Activated naive CD8-positive, alpha-beta T cell treated with anti-CD3 and anti-CD28 coated beads for 36 hours (primary cell): ENCODE measurements at places on chromosomes 7 and 10. TPM values are rescaled to one million over a fixed set of nuclear protein-coding genes. Genes with fewer than 3 reads are reported as not detected.
A peak's percentile ranks its signal among the peaks of the same experiment; 100 is the strongest.

DNA sequence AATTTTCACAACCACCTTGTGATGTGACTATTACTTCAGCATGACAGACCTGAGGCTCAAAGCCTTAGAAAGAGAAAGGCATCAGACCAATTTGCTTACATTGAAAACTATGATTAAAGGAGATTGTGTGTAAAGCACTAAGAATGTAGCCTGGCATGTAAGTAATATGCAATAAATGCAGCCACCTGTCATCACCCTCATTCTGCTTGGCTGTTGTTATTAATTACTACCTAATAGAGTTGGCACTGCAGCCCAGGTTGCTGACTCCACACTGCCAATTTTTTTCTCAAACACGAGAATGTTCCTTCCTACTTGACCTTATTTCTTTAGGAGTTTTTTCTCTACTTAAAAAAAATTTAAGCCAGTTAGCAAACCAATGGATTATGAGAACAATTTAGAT lies 61.2 kb upstream of the NPVF start:
- no peaks in the 10 kb centered on the region for H3K27me3 ChIP-seq
- no peaks in the 10 kb centered on the region for H3K36me3 ChIP-seq
- H3K4me3 ChIP-seq = no peak overlapping the region
- no peak overlapping the region for H3K27ac ChIP-seq

GRCh38 chr7:19242246-19242645 lies 97.0 kb upstream of the FERD3L start:
- no peak overlapping the region for H3K4me3 ChIP-seq
- no peaks in the 10 kb centered on the region for H3K4me1 ChIP-seq
- no peak overlapping the region for H3K27ac ChIP-seq
- no peak for DNase-seq
- H3K36me3 ChIP-seq = no peaks in the 10 kb centered on the region

GRCh38 chr10:35355971-35356724 lies 19.8 kb downstream of the CCNY start:
- H3K4me3 ChIP-seq = peak overlapping the region; percentile 66
- peaks cover 70% of the 10 kb centered on the region for H3K4me1 ChIP-seq
- H3K36me3 ChIP-seq = peaks cover 12% of the 10 kb centered on the region

DNA sequence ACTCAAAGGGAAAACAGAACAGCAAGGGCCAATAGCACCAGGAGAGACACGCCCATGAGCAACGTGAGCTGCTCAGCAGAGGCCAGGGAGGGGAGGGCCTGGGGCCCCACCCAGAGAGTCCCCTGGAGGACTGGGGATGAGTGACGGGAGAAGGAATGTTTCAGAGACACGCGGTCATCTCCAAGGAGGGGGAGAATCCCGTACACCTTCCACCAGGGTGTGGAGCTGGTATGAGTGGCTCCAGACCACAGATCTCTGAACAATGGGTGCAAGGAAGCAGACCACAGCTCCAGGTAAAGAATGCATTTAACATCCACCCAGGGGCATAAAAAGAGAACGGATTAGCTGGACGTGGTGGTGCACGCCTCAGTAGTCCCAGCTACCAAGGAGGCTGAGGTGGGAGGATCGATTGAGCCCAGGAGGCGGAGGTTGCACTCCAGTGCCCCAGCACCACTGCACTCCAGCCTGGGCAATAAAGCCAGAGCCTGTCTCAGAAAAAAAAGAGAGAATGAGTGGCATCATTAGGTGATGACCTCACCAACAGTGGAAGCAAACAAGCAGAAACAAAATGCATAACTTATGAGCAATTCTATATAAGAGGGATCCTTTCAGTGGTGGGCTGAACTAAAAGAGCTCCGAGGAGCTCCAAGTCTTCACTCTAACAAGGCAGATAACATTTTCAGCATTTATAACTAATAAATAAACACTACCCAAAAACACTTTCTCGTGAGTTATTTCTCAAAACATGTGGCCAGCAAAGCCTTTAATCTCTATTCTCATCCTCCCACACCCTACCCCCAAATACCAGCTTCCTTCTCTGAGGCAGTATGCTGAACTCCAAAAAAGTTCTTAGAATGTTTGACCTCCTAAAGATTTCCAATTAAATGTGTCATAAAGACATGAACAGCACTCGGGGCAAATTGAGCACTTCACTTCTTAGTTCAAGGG lies 12.5 kb downstream of the PSAP start:
- H3K27ac ChIP-seq = peak overlapping the region; percentile 5

- no peaks in the 10 kb centered on the region for H3K4me1 ChIP-seq
- no peaks in the 10 kb centered on the region for H3K36me3 ChIP-seq
- no peak overlapping the region for H3K4me3 ChIP-seq
- no peak for DNase-seq
- no peaks in the 10 kb centered on the region for H3K27me3 ChIP-seq
- H3K27ac ChIP-seq = no peak overlapping the region
Observed at GRCh38 chr10:1491901-1492300, 245.4 kb downstream of the ADARB2 start.

RNF32 gene
- total RNA-seq = 0.62 TPM

DNA sequence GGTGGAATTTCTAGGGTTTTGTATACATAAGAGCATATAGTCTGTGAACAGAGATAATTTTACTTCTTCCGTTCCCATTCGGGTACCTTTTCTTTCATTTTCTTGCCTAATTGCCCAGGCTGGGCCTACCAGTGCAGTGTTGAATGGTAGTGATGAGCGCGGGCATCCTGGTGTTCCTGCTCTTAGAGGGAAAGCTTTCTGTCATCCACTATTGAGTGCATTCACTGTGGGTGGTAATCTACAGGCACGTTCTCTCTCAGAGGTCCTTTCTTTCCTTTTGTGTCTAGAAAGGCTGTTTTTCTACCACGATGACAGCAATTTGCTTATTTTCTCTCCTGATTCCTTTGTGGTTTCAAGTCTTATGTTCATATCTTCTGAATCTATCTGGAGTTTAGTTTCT lies 65.0 kb downstream of the INPP5A start:
- H3K4me3 ChIP-seq = no peak overlapping the region
- DNase-seq = no peak
- no peak overlapping the region for H3K27ac ChIP-seq

AKR1D1 gene
- not detected for total RNA-seq
